Spinal cord (tissue), 10 donors: ENCODE measurements at places on chromosomes 2 and 18.

- no peak overlapping the region for H3K27ac ChIP-seq
- no peaks in the 10 kb centered on the region for H3K36me3 ChIP-seq
- peaks cover 18% of the 10 kb centered on the region for H3K4me1 ChIP-seq
- H3K4me3 ChIP-seq = no peak overlapping the region
- DNase-seq = no peak
Observed at GRCh38 chr18:21602299-21602587, 1.7 kb upstream of the ESCO1 start.

- no peak overlapping the region for H3K4me3 ChIP-seq
- no peaks in the 10 kb centered on the region for H3K36me3 ChIP-seq
- H3K27me3 ChIP-seq = no peaks in the 10 kb centered on the region
Observed at GRCh38 chr2:105625632-105626031, 119.1 kb upstream of the NCK2 start.

- H3K4me3 ChIP-seq = no peak overlapping the region
- H3K27me3 ChIP-seq = no peaks in the 10 kb centered on the region
- no peak for DNase-seq
Observed at GRCh38 chr2:197247083-197247482, 63.5 kb downstream of the ANKRD44 start.

GRCh38 chr2:195447323-195447975 lies 209.6 kb upstream of the SLC39A10 start:
- H3K36me3 ChIP-seq = no peaks in the 10 kb centered on the region
- DNase-seq = no peak
- no peak overlapping the region for H3K27ac ChIP-seq
